Kidney epithelial cell (primary cell): ENCODE measurements at places on chromosomes 13 and 19. TPM values are rescaled to one million over a fixed set of nuclear protein-coding genes. Genes with fewer than 3 reads are reported as not detected.

PRTN3 gene
- total RNA-seq, result not detected in 2 replicates

C3 gene
- 58.5 and 61.8 TPM in 2 replicates for total RNA-seq

FUT3 gene
- total RNA-seq, result 8.8 and 9.1 TPM in 2 replicates

ZNF708 gene
- 5.7 and 8.1 TPM in 2 replicates for total RNA-seq

POU2F2 gene
- 1.4 and 2.3 TPM in 2 replicates for total RNA-seq

DCLK1 gene
- total RNA-seq, result 2.9 and 3.4 TPM in 2 replicates
